ENCODE measurements at places on chromosomes 5 and 9. TPM values are rescaled to one million over a fixed set of nuclear protein-coding genes. Genes with fewer than 3 reads are reported as not detected.

- no peak for DNase-seq
Observed at GRCh38 chr5:116536316-116537083, 38.1 kb downstream of the SEMA6A start.

- no peak for DNase-seq
Observed at GRCh38 chr5:176500511-176500910, 36.7 kb downstream of the RNF44 start.

GRCh38 chr9:137389428-137389746 is 33.6 kb downstream of the EXD3 start:
- DNase-seq, result no peak

The GRM6 gene
- not detected for total RNA-seq

GRCh38 chr5:33675958-33676464 is 215.8 kb downstream of the ADAMTS12 start:
- DNase-seq, result no peak

- DNase-seq, result peak; percentile 82
Observed at GRCh38 chr5:150143350-150144245, 12.0 kb downstream of the PDGFRB start.

GRCh38 chr5:75847561-75848021 is 130.4 kb upstream of the POC5 start:
- no peak for DNase-seq

The LCN9 gene
- total RNA-seq, result not detected

The PLPPR1 gene
- not detected for total RNA-seq

- DNase-seq, result peak; percentile 38
Observed at GRCh38 chr5:130289132-130290088, 385.1 kb downstream of the CHSY3 start.

The PLAC8L1 gene
- total RNA-seq, result not detected

- no peak for DNase-seq
Observed at GRCh38 chr5:6601271-6601670, 31.6 kb downstream of the NSUN2 start.

- peak; percentile 36 for DNase-seq
Observed at GRCh38 chr5:33981408-33982162, 2.9 kb downstream of the SLC45A2 start.

The PCDHGA8 gene
- total RNA-seq, result 0.61 TPM

DNA sequence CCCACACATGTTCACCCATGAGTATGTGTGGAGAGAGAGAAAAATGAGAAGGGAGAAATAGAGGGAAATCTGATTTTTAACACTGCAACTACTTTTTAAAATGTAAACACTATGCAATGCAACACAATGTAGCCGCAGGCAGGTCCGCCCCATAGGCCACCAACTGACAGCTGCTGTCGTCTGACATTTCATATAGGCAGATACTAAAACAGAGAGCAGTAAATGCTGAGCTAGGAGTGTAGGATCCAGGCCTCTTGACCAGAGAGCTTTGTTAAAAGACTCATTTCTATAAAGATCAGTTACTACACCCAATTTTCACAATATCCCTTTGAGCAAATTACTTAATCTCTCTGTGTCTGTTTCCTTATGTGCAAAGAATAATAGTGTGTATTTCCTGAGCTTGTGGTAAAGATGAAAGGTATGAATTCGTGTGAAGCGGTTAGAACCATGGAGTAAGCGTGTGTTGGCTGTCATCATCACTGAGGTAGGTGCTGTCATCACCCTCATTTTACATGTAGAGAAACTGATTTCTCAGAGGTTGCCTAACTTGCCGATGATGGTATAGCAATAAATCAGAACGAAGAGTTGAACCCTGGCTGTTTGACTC is 55.2 kb upstream of the PDE8B start:
- no peak for DNase-seq

DNA sequence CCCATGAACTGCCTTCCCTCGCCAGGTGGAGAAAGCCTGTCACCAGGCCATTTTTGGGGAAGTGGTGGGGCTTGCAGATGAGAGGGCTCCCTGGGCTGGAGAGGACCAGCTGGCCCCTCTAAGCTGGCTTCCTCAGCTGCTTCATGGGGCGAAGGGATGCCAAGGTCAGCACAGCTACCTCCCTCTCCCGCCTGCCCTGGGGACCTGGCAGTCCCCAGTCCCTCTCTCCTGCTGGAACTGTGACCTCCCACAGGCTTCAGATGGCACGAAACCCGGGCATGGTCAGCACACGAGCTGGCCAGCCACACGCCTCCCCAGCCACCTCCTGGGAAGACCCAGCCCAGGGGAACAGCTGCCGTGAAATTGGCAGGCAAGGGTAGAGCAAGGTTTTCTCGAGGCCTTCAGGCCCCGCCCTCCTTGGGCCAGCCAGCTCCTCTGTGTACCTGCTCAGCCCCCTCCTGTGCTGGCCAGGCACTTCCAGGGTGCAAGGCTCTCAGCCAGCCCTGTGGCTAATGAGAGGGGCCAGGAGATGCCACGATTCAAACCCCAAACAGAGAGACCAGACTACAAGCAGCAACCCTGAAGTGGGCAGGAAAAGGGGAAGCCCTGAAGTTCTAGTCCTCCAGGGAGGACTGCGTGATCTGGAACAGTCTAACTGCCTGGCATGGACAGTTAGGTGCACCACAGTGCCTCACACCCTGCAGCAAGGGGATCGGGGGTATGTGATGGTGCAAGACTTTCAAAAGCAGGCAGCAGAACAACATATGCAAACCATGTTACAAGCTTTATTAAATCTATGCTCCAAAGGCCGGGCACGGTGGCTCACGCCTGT is 12.9 kb downstream of the PLPP7 start:
- no peak for DNase-seq

The TMEM174 gene
- total RNA-seq, result not detected

The LCN12 gene
- total RNA-seq, result not detected

DNA sequence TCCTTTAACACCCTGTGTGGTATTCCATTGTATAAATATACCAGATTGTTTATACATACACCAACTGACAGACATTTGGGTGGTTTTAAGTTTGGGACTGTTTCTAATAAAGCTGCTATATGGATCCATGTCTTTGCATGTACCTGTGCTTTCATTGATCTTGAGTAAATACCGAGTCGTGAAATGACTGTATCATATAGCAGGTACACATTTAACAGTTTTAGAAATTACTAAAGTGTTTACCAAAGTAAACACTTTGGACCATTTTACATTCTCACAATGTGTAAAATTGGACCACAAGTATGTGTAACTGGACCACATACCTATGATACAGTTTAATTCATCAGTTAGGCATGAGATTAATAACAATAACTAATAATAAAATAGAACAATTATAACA is 175.2 kb downstream of the FBXL17 start:
- no peak for DNase-seq

DNA sequence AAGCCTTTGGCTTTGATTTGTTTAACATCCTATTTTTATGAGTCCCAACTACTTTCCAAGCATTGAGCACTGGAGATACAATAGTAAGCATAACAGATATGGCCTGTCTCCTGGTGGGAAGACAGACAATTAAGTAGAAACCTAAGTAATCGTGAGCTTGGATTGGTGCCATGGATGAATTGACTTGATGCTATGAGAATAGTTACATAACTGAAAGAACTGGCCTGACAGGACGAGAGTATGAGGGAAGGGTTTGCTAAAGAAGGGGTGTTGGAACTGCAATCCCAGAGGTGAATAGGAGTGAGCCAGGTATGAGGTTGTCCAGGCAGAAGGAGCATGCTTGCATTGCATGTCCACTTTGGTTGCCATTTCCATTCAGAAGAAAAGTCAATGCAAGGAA is 52.4 kb downstream of the GPR21 start:
- no peak for DNase-seq

The HMCN2 gene
- 0.23 TPM for total RNA-seq

GRCh38 chr9:72154468-72155285 is 5.4 kb downstream of the GDA start:
- DNase-seq, result no peak

GRCh38 chr9:137631345-137632229 is 12.8 kb downstream of the EHMT1 start:
- DNase-seq, result no peak

Measured in HT1080 (cell line).